ENCODE measurements at places on chromosomes 16 and 17.

DNA sequence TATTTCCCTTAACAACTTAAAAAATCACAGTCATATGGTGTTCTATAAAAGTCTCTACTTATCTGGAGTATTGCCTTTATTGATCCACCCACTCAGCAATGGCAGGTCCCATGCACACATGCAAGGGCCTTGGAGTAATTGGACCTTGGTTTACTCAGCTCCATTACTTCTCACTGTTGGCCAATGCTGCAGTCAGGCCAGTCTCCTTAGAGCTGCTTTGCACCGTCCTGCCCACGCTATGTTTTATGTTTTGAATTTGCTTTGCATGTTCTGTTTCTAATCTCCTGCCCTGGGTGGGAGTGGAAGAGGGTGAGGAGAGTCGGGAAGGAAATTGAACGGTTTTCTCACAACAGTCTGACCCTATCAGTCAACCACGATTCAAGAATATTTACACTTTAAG is 23.6 kb downstream of the ARHGAP44 start:
- DNase-seq, result no peak

GRCh38 chr17:77349976-77350830 is 209.4 kb downstream of the SEC14L1 start:
- DNase-seq, result no peak

DNA sequence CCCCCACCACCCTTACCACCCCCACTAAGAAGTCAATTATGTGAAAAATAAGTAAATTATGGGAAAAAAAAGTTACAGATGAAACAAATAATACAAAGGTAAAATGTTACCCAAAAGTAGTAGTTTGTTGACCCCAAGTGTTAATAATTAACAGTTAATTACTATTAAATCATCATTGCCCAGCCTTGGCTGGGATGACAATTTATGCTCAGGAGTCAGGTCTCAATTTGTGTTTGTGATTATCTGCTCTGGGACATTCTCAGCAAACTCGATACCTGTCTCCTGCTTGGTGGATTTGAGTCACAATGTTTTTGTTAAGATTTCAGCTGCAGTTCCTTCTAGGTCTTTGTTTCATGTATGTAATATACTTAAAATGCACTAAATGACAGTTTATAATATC is 172.3 kb upstream of the IRX3 start:
- DNase-seq, result no peak

GRCh38 chr16:85945424-85945751 is 46.4 kb downstream of the IRF8 start:
- no peak for DNase-seq

DNA sequence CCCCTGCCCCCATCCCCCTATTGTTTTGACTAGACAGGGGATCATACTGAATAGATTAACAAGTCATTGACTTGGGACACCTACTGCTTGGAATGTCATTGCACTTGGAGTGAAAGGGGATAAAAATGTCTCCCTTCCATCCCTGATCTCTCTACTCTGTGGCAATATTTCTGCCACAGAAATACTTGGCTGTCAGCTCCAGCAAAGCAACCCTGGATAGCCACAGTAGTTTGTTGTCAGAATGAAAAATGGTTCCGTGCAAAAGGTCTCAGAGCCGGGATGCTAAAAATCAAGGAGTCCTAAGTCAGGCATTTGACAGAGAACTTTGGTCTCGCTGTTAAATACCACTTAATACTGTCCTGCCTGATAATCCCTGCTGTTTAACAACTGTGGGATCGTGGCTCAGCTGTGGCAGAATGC is 722.0 kb upstream of the SOX9 start:
- no peak for DNase-seq

GRCh38 chr16:12681653-12682052 is 122.0 kb downstream of the CPPED1 start:
- DNase-seq, result no peak

- DNase-seq, result peak; percentile 90
Observed at GRCh38 chr17:17900615-17901520, 64.1 kb upstream of the SREBF1 start.

DNA sequence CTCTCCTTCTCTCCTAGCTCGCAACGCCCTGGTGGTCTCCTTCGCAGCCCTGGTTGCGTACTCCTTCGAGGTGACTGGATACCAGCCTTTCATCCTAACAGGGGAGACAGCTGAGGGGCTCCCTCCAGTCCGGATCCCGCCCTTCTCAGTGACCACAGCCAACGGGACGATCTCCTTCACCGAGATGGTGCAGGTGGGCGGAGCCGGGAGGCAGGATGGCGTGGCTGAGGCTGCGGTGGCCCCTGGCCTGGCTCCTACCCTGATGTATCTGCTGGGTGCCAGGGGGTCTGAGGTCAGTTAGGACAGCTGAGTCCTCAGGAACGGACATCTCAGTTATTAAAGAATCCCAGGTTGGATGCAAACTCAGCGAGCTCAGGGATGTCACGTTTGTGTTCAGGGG is 16.7 kb downstream of the SLC26A11 start:
- DNase-seq, result no peak

DNA sequence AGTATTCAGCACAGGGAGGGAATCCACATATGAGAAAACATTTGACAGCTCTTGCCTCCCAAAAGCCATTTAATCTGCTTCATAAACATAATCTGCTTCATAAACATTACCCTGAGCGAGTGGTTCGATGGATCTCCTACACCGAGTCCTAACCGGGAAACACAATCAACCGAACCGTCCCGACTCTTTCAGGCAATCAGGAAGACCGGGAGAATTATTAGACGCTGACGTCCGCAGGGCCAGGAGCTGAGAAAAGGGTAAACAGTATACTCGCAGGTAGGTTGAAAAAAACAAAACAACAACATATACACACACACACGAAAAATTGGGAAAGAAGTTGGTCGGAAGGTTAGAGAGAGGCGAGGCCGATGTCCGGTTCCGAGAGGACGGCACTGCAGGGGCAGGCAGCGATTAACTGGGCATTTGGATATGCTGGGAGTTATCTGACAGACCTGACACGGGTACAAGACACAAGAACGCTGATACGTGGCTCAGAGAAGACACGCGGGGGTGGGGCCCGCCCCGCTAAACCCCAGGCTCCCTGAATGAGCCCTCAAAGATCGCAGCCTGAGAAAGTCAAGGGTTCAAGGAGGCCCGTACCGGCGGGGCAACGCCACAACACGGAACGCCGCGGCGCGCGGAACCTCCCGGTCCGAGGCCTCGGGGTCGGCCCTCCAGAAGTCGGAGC is 585 bp downstream of the AP1G1 start:
- DNase-seq, result peak; percentile 32

DNA sequence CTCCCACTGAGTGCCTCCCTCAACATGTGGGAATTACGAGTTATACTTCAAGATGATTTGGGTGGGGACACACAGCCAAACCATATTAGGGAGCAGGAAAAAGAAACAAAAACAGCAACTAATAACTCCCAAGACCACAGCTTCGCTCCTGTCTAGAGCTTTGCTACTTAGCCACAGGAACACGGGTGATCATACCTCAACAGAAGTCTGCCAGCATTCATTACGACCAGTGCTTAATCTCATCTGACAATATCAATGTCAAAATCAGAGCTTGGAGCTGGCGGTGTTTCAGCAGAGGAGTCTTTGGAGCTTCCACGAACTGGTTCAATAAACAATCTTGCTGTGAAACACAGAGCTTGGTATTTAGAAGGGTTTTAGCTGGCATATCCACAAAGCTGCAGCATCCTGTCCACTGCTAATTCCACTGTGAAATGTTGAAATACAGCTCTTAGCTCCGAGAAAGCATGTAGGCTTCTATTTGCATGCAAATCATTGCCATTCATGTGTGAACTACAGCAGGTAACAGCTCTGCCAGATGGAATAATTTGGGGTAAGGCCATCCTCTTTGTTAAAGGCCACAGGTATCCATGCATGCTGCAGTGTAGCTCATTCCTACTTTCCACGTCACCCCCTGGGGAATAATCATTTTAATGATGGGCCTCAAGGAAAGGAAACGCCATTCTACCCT is 128.4 kb upstream of the GOT2 start:
- no peak for DNase-seq

DNA sequence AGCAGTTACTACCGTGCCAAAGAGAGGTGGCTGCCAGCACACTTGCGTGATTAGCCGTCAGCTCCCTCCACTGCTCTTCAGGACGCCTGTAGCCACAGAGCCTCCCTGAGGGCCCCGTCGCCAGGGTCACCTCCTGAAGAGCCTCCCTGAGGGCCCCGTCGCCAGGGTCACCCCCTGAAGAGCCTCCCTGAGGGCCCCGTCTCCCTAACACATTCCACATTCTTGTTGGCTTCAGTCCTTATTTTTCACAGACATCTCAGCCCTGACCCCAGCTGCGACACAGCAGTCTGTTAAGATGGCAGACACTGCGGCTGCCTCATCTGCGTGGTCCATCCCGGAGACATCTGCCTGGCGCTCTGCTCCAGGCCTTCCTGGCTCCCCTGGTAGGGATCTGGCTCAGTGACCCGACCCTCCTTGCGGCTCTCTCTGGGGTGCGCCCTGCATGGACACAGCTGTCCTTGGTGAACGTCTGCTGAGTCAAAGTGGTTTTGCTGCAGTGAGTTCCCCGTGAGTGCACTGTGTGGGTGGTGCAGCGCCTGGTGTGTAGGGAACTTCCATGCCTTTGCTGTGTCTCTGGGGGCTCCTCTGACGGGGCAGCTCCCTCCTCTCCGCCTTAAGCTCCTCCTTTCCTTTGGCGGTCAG is 11.4 kb downstream of the ACSF3 start:
- DNase-seq, result no peak

- DNase-seq, result no peak
Observed at GRCh38 chr17:10053782-10054540, 144.4 kb downstream of the GAS7 start.

GRCh38 chr17:18160128-18160856 is 23.3 kb upstream of the ALKBH5 start:
- no peak for DNase-seq

DNA sequence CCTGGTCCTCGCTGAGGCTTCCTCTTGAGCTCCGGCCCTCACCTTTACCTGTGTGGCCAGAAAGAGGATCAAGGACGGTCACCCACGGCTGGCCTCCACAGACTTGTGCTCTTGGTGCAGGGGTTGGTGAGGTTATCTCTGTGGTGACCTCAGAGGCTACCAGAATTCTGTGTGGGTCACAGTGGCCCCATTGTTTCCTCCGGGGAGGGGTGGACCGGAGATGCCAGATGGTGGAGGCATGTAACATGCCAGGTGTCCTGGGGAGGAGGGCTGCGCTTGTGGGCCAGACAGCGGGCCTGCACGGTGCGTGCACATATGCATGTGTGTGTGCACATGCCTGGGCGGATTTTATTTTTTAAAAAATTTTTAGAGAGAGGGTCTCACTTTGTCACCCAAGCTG is 6.3 kb downstream of the SGCA start:
- DNase-seq, result no peak

GRCh38 chr16:66275775-66276428 is 90.6 kb upstream of the CDH5 start:
- peak; percentile 77 for DNase-seq

GRCh38 chr17:83161298-83162034 is 82.1 kb downstream of the METRNL start:
- peak; percentile 69 for DNase-seq

GRCh38 chr16:3094289-3095027 is 4.6 kb downstream of the ZSCAN10 start:
- DNase-seq, result peak; percentile 69

DNA sequence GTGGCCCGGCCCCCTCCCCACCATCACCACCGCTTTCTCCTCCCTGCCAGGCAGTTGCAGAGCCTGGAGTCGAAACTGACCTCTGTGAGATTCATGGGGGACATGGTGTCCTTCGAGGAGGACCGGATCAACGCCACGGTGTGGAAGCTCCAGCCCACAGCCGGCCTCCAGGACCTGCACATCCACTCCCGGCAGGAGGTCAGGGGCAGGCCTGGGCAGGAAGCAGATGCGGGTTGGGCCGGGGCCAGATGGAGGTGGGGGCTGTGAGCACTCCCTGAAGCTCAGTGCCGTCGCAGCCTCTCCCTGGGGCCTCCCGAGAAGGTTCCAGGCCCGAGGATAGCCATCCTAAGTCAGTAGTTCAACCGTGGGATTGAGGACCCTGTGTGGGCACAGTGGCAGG is 14.2 kb upstream of the ADGRG3 start:
- no peak for DNase-seq

DNA sequence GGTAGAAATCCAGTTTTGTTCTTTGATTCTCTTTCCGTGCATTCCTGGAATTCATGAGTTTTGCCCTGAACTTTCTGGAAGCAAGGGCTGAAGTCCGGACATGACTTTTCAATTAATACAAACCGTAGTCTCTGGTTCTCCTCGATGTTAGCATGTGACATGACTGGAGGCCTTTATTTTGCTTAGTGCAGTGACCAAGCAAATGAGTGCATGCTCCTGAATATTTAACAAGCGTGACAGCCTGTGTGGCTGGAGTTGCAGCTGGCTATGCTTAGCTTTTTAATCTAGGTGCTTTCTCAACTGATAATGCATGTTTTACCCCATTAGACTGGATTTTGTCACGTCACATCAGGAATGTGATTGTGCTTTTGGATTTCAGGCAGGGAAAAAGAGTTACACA is 302.1 kb downstream of the MAP2K6 start:
- peak; percentile 38 for DNase-seq

GRCh38 chr17:39938140-39938869 is 10.8 kb downstream of the LRRC3C start:
- no peak for DNase-seq

GRCh38 chr17:82703935-82704865 is 5.7 kb upstream of the RAB40B start:
- DNase-seq, result no peak

GRCh38 chr16:11396241-11397048 is 51.2 kb downstream of the RMI2 start:
- DNase-seq, result peak; percentile 93

GRCh38 chr17:13518261-13519000 is 83.3 kb downstream of the HS3ST3A1 start:
- DNase-seq, result peak; percentile 25

- peak; percentile 95 for DNase-seq
Observed at GRCh38 chr16:50368410-50369132, at the start of gene BRD7. Gene BRD7, minus strand, starts transcription at chr16:50368988. Its CDS starts 214 bp downstream, at chr16:50368774.

DNA sequence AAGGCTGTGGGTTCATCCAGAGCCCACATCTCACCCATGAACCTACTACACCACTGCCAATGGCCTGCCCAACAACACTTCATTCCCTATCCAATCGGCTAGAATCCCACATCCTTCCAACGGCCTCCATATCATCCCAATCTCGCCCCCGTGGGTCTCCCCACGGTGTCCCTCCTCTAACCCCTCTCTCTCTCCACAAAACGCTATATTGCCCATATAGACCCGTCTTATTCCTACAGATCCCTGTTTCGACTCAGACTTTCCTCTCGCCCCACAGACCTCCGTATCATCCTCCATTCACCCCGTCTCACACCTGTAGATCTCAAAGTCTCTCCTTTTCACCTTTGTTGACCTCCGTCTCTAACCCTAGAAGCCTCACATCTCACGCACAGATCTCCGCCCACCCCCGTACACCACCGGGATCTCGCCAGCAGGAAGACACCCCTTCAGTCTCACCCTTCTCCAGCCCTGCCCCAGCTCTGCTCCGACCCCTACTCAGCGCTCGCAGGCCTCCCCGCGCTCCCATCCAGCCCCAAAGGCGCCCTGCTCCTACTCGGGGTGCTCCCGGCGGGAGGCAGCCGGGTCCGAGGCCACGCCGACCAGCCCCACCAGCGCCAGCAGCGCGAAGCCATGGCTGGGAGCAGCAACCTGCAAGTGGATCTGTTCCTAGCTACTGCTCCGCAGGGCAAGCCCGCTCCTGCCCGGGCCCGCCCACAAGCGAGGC is at the start of gene FDXR:
Gene FDXR (minus strand): TSS at position 682 of the 724 bp plus-strand sequence. CDS start 50 bp downstream, at position 632.
- DNase-seq, result no peak

GRCh38 chr17:37399265-37399803 is 7.3 kb downstream of the ACACA start:
- DNase-seq, result no peak

GRCh38 chr16:48292452-48292851 is 45.1 kb upstream of the ABCC11 start:
- DNase-seq, result no peak

- no peak for DNase-seq
Observed at GRCh38 chr17:44213403-44214229, 5.9 kb downstream of the UBTF start.

- DNase-seq, result peak; percentile 92
Observed at GRCh38 chr17:30600060-30600829, 123.0 kb downstream of the GOSR1 start.

Measured in AG08396 (cell line).